ENCODE measurements at places on chromosomes 11 and 22.
A peak's percentile ranks its signal among the peaks of the same experiment; 100 is the strongest.

DNA sequence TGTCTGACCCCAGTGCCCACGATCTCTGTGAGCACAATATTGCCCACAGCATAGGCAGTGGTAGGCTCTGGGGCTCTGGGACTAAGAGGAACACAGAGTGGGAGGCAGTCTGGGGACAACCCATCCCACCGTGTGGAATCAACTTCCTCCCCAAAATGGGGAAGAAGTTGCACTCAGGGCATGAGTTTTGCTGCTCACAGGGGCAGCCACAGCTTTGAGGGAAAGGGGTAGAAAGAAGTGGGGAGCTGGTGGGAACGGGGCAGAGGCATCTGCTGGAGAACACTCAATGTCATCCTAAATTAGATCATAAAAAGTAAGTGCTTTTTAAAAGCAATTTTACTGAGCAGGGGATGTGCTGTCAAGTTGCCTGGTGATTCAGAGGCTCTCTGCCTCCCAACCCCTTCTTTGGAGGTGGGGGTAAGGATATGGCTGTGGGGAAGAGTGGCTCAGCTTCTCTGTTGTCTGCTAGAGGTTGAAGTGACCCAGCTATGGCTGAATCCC lies 233.8 kb upstream of the NCAM1 start:
- DNase-seq: no peak

GRCh38 chr22:42433754-42434682 lies 1.8 kb upstream of the NFAM1 start:
- no peak for DNase-seq

GRCh38 chr11:67366961-67367760 lies 6.2 kb downstream of the CLCF1 start:
- DNase-seq: no peak

DNA sequence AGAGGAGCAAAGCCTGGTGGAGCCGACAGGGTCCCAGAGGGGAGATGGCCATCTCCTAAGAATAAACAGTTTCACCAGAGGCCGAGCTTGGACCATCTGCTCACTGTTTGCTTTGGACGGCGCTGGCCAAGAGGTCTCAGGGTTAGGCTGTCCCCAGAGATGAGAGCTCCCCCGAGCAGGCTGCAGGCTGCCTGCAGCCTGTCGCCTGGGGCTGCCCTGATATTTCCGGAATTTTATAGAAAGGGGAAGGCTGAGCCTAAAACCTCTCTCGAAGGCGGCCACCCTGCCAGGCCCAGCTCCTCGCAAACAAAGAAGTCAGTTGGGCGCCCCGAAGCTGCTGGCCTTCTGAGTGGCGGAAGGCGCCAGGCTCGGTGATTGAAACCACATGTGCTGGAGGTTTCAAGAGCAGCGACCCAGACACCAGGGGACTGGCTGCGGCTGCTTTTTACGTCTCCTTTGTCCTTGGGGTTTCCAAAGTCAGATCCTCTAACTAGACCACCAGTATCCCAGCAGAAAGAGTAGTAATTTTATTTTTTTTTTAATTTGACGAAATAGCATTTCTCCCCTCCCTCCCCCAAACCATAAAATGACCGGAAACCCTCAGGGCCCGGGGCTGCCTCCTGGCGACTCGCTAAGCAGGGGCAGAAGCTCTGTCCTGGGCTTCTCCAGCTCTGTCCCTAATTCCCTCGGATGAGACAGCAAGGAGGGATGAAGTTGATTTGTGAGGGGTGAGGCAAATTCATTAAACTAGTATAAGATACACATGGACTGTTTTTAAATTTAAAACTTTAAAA lies 57.4 kb downstream of the CLMP start:
- DNase-seq: peak; percentile 81

- DNase-seq: no peak
Measured at GRCh38 chr11:68574308-68574707, 110.0 kb upstream of the GAL start.

- no peak for DNase-seq
Measured at GRCh38 chr11:96037405-96037949, 113.6 kb upstream of the MTMR2 start.

DNA sequence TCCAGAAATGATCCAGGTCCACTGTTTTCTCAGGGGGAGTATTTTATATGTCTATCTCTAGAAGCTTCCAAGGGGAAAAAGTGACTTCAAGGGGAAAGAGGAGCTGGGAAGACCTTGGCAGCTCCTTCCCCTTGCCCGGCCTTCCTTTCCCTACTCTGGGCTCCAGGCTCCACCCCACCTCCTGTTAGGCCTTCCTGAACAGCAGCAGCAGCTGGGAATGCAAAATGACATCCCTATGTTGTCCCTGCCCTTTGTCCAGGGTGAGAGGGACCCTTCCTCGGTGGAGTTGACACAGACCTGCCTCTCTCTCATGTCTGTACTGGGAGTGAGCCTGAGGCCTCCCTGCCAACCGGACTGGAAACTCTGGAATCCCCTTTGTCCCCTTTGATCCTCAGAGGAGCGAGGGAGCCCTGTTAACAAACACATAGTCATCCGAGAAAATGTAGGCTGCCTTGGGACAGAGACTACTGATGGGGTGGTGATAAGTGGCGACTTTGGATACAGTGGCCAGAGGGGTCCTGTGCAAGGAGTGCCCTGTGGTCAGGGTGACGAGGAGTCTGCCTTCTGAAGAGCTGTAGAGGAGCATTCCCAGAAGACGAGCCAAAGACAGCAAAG lies 9.0 kb upstream of the MALAT1 start:
- DNase-seq: peak; percentile 38

- DNase-seq: no peak
Measured at GRCh38 chr11:36627471-36627870, 29.4 kb upstream of the RAG2 start.

- no peak for DNase-seq
Measured at GRCh38 chr11:116059919-116060318, 555.7 kb upstream of the CADM1 start.

- peak; percentile 9 for DNase-seq
Measured at GRCh38 chr11:75140269-75141138, 10.4 kb upstream of the SLCO2B1 start.

GRCh38 chr22:23684561-23685031 lies 6.2 kb upstream of the RGL4 start:
- peak; percentile 5 for DNase-seq

DNA sequence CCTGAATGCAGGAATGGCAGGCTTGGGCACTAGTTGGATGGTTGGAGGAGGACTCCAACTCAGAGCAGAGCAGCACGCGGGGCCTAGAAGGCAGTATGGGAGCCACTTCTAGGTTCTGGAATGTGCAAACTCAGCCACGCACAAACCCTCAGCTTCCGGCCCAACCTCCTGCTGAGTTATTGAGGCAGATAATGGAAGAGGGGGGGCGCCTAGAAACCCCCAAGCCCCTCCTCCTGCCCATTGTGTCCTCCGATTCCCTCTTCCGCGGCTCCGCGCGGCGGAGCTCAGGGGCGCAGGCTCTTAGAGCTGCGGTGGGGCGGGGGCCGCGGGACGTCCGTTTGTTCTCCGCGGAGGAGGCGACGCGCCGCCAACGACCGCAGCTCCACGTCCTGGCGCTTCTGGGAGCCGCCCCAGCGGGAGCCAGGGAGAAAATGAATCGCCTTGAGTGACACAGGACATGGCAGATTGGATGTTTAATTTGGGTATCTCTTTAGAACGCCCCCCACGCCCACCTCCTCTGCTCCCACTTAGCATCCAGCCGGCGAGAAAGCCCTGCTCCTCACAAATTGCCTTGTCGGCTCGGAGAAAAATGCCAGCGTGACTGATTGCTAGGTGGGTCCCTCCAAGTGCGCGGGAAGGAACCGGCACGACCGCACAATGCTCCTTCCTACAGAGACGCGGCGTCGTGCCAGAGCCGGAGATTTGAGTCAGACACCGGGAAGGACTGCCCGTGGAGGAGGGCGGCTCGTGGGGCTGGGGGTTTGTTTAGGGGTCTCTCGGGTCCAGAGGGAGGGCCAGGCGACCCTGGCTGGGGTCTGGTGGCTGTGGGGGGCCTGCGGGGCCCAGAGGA lies 144.6 kb downstream of the NECTIN1 start:
- peak; percentile 17 for DNase-seq

DNA sequence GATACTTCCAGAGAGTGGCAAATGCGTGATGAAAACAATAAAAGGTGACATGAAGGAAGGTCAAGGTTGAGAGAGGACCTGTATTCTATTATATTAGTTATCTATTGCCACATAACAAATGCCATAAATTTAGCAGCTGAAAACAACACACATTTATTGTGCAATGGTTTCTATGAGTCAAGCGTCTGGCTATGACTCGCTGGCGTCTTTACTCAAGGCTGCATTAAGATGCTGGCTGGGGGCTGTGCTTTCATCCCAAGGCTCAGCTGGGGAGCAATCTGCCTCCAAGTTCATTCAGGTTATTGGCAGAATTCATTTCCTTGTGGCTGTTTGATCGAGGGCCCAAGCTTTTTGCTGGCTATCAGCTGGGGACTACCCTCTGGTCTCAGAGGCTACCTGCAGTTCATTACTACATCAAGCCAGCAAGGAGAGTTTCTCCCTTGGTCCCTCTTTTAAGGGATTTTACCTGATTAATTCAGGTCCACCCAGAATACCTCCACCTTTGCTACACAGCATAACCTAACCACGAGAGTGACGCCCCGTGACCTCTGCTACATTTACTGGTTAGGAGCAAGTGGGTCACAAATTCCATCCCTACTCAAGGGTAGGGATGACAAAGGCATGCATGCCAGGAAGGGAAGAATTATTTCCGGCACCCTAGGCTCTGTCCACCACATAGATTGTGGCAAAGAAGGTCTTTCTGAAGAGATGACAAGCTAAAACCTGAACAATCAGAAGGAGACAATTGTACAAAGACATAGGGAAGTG lies 549.1 kb downstream of the MN1 start:
- DNase-seq: peak; percentile 79

- DNase-seq: peak; percentile 68
Measured at GRCh38 chr22:38313384-38313955, 3.8 kb downstream of the CSNK1E start.

Measured in stromal cell of bone marrow (primary cell).